ENCODE measurements at places on chromosomes 7 and 10.

GRCh38 chr7:92622685-92623084, 32.5 kb upstream of the FAM133B start:
- DNase-seq: no peak

DNA sequence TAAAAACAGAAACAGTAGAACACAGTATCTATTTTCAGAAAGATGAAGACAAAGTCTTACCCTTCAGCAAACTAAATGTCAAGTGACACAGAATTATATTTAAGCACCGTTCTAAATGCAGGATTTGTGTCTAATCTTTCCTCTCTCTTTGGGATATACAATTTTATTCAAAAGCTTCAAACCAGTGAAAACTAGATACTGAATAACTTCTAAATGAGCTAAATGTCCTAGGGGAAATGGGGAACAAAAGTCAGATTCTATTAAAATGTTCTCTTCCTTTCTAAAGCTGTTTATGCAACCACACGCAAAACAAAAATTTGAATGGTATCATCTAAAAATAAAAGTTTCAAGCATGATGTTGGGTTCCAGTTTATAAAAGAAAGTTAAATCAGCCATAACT, 136.4 kb upstream of the AOAH start:
- DNase-seq: no peak

GRCh38 chr7:77266291-77266794, 66.7 kb upstream of the FGL2 start:
- no peak for DNase-seq

DNA sequence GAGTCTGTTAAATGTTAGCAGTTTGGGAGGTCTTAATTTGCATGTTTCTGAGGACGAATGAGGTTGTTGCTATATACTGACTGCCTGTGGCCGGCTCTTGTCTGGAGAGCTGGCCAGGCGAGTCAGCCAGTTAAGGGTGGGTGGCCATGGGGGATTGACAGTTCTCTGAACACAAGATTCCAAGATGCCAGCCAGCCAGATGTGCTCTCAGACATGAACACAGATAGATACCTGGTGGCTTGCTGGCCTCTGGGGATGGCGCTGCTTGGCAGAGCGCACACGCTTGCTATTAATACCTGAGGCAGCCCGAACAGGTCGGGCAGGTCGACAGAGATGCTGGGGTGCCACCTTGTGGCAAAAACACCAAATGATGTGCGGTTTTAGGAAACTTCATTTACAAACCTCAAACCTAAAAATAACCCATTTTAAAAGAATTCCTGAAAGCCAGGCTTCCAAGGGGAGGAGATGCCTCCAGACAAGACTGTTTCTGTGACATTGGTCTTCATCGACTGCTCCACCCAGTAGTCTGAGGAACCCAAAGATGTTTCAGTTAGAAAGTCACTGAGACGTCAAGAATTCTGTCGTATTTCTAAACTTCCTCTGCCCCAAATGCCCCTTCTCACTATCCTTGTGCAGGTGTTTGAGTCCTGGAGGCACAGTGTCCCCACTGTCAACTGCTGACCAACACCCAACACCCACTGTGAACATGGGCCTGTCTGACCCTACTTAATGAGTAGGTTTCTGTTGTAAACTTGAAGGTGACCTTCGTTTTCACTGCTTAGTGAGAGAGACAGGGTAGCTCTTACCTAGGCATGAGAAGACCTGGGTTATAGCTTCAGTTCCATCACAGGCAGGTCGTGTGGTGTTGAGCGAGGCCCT, 123.4 kb downstream of the NT5C2 start:
- DNase-seq: no peak

DNA sequence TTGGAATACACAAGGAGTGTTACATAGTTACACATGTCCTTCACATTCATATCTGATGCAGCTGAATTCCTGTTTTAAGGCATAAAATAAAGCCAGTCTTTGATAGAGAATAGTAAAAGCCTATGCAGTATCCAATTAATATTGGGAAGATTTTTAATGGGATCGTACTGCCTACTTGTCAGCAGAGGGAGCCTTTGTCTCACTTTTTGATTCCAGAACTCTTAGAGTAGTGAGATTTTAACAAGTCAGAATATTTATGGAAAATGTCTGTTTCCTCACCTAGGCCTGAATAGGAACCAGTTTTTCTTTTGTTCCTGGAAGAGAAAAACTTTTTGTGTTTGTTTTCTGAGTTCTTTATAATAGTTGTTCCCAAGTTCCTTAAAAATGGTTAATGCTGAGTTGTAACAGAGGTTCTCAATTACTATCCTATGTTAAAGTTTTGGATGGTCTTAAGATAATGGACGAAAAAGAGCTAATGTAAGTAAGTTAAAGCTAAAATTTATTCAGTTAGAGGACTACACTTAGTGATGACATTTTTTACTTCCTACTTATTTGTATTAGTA, 114.0 kb downstream of the BBS9 start:
- DNase-seq: peak; percentile 27

DNA sequence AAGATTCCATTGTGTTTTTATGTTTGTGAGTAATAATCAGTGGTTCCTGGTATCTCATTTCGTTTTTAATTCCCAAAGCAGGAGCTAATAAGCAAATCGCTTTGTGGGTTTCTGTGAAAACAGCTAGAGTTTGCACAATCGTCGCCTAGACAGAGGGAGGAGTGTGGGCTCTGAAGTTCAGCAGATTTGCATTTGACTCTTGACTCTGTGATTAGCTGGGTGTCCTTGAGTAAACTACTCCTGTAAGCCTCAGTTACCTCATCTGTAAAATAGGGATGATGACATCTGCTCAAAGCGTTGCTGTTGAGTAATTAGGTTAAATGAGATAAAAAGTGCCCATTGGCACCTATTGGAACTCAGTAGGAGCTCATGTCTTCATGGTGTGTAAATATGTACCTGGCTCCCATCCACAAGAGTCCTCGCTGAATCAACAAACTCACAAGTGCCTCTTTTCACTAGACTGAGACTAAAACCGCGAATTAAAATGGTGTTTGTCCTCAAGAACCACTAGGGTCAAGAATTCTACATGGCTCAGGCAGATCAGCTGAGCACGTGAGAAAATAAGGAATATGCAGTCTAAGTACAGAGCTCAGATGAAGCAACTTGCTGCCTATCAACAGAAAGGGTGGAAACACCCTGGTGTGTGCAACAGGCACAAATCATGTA, 385.8 kb upstream of the C7orf33 start:
- DNase-seq: no peak

GRCh38 chr7:154242709-154243108, 190.5 kb downstream of the DPP6 start:
- no peak for DNase-seq

- DNase-seq: no peak
These were observed 170.1 kb upstream of the AKR1E2 start for GRCh38 chr10:4655879-4656278.

DNA sequence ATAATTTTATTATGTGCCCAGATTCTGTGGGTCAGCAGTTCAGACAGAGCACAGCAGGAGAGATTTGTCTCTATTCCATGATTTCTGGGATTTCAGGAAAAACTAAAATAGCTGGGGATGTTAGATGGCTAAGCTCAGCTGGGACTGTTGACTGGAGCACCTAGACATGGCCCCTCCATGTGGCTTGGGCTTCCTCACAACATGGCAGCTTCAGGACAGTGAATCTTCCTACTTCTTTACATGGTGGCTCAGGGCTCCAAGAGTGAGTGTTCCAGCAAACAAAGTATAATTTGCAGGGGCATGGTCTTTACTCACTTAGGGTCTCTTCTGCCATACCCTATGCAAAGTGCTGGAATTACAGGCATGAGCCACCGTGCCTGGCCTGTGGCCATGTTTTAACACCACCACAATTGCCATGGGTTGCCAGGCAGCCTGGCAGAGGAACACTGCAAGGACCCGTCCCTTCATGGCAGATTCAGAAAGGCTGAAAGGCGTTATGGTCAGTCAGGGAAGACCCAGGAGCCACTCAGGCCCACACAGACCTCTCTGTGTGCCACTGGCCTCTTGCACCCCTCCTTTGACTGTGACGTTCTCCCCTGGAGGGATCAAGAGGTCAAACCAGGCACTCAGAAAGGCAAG, 50.8 kb upstream of the ZMIZ1 start:
- no peak for DNase-seq

- DNase-seq: no peak
These were observed 382.4 kb downstream of the PLXNA4 start for GRCh38 chr7:132193898-132194297.

GRCh38 chr7:50275430-50275829, 29.1 kb upstream of the IKZF1 start:
- no peak for DNase-seq

GRCh38 chr10:18021725-18022480, 70.2 kb downstream of the SLC39A12 start:
- DNase-seq: no peak

DNA sequence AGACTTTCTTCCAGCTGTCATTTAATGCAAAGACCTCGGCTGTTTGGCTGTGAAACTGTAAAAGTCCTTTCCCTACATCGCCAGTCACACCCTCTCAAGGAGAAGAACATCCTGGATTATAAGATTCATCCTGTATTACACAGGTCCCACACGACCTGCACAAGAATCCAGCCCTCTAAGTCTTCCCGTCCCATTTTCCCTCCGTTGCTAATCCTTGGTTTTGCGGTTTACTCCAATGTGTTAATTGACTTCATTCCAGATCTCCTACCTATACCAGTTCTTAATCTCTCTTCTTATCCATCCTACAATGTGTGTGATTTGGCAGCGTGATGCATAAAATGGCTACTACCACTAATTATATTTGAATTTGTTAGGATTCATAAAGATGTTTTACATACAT, 110.4 kb downstream of the COL28A1 start:
- DNase-seq: no peak

- no peak for DNase-seq
These were observed 172.1 kb downstream of the SLC16A9 start for GRCh38 chr10:59537501-59537900.

DNA sequence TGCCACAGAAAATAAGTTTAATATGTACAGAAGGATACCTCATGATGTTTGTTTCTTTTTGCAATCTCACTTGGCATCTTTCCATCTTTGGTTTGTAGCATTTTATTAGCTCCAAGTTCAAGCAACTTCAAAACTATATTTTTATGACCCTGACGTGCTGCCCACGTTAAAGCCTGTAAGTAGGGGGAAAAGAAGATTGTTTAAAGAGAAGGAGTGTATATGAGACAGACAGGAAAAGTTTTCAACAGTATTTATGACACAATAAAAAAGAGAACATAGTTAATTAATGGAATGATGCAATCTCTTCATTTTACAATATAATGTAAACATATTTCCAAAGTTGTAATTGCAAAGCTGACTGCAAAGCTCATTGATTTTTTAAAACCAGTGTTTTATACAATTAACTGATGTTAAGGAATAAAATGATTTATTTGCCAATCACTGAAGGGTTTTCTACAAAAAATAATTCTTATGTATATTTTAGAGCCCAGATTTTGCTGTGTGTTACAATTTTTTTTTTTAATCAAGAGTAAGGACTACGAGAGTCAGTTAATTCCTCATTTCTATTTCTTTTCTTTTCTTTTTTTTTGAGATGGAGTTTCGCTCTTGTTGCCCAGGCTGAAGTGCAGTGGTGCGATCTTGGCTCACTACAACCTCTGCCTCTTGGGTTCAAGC, 42.5 kb downstream of the ASZ1 start:
- no peak for DNase-seq

- DNase-seq: no peak
These were observed 29.8 kb downstream of the PNLIPRP3 start for GRCh38 chr10:116457488-116457887.

DNA sequence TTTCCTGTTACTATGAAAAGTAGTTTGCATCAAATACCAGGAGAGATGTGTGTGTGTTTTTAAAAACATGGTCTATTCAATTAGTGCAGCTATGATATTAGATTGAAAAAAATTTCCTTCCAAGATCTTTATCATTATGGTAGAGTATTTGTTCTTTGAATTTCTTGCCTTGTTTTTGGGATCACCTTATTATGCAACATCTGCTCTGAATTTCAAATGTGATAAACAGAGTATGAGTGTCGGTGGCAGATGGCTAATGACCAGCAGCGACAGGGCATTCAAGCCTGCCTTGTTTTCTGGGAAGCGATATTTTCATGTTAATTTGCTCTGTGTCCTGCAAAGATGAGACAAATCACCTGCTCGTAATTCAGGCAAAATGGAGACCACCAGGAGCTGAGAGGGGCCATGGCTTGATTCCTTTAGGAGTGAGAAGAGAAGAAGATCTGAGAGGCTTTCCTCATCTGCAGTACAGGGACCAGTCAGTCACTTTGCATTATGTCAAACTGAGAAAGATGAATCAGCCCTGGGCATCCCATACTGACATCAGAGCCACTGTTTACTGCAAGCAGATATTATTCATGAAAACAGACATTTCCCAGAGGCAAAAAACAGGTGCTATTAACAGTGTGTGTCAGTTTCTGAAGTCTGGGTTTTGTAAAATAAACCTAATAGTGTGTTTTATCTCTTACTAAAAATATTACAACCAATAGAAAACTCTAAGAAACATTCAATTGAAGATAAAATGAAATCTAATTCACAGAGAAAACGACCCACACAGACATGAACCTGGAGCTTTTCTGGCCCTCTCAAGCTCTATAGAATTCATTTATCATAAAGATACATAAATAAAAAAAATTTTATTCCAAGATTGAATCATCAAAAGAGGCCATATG, 67.6 kb downstream of the CDK6 start:
- DNase-seq: no peak

- no peak for DNase-seq
These were observed 129.9 kb downstream of the KBTBD2 start for GRCh38 chr7:32761451-32762205.

GRCh38 chr7:26688388-26688787, 176.0 kb downstream of the SKAP2 start:
- no peak for DNase-seq

GRCh38 chr7:111756687-111757178, 194.4 kb upstream of the IMMP2L start:
- peak; percentile 18 for DNase-seq
